ENCODE measurements at places on chromosomes 6 and 20.

- no peak for DNase-seq
These were observed 96.8 kb upstream of the NFATC2 start for GRCh38 chr20:51639206-51639832.

DNA sequence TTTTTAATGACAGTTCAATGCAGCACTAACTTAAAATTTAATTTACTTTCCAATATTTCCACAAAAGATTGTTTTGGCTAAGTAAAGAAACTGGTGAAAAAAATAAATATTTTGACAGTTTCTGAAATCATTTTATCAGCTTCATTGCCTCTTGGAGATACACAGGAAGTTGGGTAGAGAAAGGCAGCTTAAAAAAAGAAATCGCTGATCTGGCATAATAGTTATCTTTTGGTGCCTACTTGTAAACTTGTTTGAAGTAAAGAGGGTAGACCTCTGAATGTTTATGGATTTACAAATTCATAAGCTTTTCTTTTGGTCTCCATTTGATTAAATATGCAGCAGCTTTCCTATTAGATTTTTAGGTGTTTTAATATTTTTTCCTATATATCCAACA, 103.4 kb downstream of the RTN4IP1 start:
- DNase-seq = no peak

GRCh38 chr6:2839982-2840748, 1.5 kb downstream of the SERPINB1 start:
- no peak for DNase-seq

- DNase-seq = no peak
These were observed 18.2 kb upstream of the AVP start for GRCh38 chr20:3102575-3103368.

DNA sequence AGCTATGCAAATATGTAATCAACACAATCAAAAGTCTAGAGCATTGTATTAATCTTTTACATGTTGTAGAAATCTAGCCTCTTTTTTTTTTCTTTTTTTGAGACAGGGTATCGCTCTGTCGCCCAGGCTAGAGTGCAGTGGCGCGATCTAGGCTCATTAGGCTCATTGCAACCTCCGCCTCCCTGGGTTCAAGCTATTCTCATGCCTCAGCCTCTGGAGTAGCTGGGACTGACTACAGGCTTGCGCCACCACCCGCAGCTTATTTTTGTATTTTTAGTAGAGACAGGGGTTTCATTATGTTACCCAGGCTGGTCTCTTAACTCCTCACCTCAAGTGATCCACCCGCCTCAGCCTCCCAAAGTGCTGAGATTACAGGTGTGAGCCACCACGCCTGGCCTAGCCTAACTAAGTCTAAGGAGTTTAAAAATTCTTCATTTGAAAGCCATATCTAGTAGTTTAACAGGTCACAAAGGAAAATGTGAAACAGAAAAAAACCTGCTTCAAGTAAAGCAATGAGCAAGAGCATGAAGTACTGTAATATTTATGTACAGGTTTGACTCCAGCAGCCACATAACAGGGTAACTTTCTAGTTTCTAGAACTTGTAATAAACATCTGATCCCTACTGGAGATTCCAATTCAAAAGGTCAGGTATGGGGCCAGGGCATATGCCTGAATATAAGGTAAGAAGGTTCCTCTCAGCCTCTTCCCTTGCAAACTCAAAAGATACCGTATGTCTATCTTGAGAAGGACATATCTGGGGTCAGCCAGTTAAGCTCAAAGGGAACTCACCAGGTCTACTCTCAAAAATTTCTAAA, 4.4 kb downstream of the CPNE1 start:
- no peak for DNase-seq

DNA sequence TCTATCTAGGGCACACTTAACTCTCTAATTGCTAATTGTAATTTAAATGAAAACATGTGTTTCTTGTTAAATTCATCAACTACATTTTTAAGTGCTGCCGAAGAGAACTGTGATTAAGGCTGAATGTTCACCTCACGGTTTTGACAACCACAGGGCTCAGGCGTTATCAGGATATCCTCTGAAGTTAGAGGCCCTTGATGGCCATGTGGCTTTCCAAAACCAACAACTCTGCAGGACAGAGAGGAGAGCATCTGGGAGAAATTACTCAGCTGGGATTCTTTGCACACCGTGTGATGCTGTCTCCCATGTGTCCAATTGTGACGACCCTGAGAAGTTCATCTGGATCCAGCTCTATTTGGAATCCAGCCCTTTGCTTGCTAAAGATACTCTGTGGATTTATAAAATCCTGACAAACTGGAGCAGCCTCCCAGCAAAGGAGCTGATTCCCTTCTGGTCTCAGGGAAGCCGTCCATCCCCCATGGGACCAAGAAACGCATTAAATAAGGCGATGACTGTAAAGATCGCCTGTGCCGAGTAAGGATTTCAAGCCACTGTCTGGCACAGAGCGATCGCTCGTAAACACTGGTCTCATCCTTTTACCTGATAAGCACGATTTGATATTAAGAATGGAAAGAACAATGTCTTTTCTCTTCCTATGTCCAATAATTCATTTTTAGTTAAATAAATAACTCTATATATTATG, 401.1 kb downstream of the CD83 start:
- no peak for DNase-seq

- no peak for DNase-seq
These were observed 80.0 kb upstream of the RPS6KA2 start for GRCh38 chr6:166707045-166707444.

DNA sequence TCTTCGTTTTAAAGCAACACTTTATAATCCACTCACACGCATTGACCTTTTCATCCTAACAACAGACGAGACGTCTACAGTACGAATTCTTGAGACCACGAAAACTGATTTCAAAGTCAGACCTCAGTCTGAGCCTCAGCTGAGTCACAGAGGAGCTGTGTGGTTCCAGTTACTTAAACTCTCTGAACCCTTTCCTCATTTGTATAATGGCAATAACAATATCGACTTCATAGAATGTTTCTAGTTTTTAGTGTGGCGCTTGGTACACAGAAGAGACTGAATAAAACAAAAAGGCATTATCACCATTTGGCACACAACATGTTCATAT, 236.9 kb downstream of the ATXN1 start:
- DNase-seq = no peak

DNA sequence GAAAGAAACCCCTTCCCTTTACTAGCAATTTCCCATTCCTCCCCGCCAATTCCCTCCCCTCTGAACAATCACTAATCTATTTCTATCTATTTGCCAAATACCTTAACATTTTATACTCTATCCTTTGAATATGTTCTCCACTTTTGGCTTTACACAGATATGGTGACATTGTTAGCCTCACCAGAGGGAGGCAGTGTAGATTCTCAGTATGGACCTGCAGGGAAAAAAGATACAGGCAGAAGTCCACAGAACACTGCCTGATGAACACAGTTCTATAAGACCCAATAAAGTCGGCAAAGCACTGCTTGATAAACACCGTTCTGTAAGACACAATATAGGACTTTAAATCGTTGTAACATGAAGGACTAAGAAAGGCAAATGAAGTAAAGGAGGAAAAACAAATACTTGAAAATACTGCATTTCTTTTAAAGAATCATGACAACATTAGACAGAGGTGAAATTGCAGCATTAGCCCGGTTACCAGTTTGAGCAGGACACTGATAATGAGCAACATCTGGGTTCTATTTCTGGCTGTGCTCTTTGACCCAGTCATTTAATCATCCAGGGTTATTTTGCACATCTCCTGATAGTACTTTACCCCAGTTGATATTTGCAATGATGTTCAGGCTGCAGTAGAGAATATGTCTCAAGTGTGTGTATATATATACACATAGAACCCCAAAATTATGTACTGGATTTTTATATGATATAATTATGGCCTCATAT, 296.8 kb downstream of the UTRN start:
- no peak for DNase-seq

DNA sequence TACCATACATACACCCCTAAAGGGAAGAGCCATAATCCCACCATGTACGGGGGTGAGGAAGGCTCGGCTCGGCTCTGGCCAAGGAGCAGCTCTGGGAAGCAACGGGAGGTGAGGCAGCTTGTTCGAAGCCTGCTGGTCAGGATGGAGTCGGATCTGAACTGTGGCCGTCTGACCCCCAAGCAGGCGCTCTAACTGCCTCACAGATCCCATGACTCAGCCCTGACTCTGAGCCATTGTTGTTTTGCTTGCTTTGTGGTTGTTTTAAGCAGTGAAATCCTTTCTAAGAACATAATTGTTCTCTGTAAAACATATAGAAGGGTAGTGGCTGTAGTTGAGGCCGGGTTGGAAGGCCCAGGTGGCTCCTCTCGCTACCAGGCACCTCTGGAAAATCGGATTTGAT, 10.9 kb downstream of the C6orf132 start:
- no peak for DNase-seq

- DNase-seq = no peak
These were observed 51.1 kb downstream of the FGD2 start for GRCh38 chr6:37056439-37057127.

DNA sequence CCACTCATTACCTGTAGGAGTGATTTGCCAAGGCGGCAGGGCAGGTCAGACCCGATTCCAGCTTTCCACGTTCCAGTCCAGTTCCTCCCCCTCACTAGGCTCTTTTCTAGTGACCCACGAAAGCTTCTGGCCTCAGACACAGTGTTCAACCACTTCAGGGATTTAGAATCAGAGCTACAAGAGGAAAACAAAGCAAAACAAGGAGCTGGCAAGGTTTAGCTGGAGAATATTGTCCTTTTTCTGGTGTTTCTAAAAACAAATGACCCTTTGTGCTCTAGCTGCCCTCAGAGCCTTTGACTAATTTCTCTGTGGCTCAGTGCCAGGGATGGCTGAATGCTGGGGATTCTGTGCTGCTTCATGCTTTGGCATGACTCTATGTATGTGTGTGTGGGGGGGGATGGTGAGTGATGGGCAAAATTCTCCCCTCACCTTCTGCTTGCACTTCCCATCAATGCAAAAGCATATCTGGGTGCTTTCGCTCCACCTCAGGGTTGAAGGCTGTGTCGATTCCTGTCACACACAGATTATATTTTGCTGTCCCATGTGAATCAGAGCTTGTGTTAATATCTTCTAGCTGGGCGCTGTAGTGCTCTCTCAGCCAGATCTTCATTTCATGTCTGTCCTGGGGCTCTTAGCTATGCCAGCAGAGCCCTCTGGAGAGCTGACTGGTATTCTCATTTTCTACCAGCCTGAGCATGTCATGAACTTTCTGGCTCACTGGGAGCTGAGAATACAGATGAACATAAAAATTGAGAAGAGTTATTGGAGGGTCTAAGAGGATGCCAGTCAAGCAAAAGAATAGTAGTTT, 19.3 kb upstream of the NEDD9 start:
- no peak for DNase-seq

GRCh38 chr6:165825256-165825815, 162.3 kb upstream of the PDE10A start:
- no peak for DNase-seq

DNA sequence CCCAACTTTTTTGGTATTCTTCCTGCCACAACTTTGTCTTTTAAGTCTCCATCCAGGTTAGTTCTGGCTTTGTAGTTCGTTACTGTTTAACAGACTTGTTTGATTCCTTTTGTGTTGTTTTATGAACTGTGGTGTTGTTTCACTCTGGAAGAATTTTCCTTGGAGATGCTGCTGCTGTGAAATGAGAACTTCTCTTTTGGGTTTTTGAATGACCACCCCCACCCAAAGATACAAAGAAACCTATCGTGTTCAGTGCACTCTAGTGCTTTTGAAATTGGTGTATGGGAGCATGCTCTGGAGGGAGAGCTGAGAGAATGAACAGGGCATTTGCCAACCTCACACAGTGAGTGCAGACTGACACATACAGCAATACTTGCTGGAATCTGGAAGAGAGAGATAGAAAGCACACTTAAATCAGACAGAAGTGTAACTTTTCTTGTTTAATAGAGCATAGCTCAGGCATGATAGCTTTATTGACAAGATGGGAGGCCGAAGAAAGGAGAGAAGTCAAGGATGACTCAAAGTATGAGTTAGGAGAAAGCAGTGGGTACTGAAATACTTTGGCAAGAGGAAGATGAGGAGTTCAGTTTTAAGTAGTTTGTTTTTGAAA, 293.1 kb downstream of the SOX4 start:
- DNase-seq = no peak

DNA sequence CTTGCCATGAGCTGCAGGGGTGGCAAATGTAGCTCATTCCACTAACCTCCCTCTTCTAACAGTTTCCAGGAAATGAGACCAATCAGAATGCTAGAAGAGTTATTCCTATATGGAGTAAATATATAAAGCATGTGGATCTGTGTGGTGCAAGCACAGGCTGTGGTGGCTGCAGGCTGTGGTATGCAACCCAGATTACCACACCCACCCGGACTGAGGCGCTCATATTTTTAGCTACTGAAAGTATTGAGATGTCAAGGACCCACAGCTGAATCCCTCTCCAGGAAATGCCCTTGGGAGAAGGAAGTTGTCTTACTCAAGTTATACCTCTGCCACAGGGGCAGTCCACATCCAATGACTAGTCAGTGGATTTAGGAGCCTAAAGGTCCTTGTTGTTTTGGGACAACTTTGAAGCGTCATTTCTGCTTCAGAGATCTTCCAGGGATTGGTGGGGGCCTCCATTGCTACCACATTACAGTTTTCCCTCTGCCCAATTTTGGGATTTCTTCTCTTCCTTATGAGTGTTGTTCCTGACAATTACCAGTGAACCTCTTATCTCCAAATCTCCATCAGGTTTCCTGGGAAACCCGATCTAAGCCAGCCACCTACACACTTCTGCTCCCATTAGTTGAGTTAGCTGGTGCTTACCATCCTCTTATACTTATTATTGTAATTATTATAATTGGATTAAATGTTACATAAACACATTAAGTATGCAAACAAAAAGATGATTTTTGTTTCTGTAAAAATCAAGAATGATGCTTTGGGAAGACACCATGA, 12.1 kb upstream of the REPS1 start:
- DNase-seq = no peak

GRCh38 chr6:154112181-154112809, 73.3 kb downstream of the OPRM1 start:
- no peak for DNase-seq

- no peak for DNase-seq
These were observed 667.3 kb upstream of the CITED2 start for GRCh38 chr6:140041571-140042332.

DNA sequence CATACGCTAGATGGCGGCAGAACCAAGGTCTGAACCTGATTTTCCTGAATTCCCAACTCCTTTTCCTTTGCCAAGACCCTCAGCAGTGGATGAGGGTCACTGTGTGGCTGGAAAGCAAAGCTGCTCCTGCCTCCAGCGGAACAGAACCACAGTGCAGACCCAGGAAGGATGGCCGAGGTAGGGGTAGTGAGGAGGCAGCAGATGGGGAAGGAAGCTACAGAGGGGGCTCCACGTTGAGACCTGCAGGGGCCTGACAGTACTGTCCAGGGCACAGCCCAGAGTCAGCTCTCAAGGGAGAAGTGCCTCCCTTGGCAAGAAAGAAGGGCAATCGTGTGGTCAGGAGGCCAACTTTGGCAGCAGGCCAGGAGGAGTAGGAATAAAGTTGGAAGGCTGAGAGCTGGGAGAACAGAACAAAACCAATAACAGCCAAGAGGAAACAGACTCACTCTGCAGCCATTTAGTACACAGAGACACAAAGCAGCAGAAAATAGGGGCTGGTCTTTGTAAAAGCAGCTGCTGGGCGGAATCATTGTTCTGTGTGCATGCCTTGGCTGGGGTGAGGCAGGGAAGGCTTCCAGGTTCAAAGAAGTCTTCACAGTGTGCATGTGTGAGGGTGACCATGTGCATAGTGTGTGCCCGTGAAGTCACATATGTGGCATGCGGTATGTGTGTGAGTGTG, 3.1 kb downstream of the GABRR2 start:
- DNase-seq = peak; percentile 70
